ENCODE measurements at places on chromosomes 5 and 9. TPM values are rescaled to one million over a fixed set of nuclear protein-coding genes. Genes with fewer than 3 reads are reported as not detected.

DNA sequence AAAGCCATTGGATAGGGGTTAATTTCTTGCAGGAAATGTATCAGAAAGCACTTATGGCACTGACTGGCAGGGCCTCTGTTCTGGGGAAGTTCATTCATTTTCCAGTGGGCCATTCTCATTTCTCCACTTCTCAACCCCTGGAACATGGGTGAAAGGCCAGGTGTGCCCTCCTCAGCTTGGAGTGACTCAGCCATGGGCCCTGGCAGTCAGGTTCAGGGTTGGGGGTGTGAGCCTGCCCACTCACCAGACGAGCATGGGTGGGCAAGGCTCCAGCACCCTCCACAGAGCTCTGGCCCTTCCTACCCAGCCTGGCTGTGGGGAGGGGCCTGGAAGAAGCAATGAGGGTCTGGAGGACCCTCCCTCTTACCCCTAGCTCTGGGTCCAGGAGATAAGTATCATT is 174.4 kb downstream of the HSPA4 start:
- DNase-seq = no peak

DNA sequence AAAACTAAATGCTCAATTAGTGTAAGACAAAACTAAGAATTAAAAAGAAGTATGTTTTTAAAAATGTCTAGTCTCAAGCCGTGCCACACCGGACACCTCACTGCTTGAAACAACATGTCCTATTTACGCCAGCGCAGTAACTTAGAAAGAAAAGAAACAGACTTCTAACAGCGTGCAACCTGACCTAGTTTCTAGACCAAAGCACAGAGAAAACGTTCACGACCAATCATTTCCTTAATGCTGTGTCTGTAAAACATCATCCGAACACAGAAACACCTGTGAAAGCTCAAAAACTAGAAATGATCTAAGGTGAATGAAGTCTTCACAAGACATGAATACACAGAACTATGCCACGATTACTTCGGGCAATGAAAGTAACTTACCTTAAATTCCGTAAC is 4.0 kb downstream of the BRD9 start:
- no peak for DNase-seq

DNA sequence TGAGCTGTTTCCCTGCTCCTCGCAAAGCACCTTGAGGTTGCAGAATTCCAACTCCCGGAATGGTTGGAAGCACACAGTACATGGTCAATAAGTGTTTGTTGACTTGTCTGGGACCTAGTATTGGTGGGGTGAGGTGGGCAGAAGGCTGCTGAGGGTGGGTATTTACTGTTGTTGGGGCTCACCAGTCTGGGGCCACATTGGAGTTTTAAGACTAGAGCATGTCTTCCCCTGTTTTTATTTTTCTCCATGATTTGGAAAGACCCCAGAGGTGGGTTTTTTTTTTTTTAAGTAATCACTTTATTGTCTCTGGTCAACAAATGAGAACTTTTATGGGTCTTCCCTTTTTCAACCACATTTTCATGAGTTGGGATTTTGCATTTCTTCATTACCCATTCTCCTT is 55.1 kb downstream of the IRF1 start:
- DNase-seq = no peak

- DNase-seq = peak; percentile 14
Observed at GRCh38 chr5:111673891-111674626, 82.9 kb downstream of the NREP start.

GRCh38 chr9:7094052-7094451 is 336.3 kb downstream of the KDM4C start:
- DNase-seq = no peak

- DNase-seq = no peak
Observed at GRCh38 chr9:123562844-123563346, 206.9 kb downstream of the CRB2 start.

- DNase-seq = no peak
Observed at GRCh38 chr9:86324308-86324707, 29.9 kb downstream of the TUT7 start.

DNA sequence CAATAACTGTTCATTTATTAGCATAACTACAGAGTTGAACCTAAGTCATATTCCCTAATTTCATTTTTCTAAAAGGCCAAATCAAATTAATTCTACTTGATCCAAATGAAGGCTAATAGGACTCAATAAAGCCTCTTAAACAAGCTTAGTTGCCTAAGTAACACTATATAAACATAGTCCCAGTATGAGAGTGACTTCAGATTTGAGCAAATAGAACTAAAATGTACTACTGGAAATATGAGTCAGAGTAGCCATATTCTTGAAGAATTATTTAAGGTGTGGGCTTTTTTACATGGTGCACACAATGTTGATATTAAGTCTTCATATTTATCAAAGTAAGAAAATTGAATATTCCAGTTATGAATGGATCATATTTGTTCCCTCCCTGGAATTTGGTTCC is 872.3 kb downstream of the MAT2B start:
- no peak for DNase-seq

- DNase-seq = no peak
Observed at GRCh38 chr5:93954421-93955069, 213.1 kb upstream of the POU5F2 start.

GRCh38 chr9:74736646-74737045 is 151.1 kb downstream of the TRPM6 start:
- DNase-seq = no peak

- DNase-seq = no peak
Observed at GRCh38 chr5:157865781-157866180, 6.8 kb upstream of the CLINT1 start.

DNA sequence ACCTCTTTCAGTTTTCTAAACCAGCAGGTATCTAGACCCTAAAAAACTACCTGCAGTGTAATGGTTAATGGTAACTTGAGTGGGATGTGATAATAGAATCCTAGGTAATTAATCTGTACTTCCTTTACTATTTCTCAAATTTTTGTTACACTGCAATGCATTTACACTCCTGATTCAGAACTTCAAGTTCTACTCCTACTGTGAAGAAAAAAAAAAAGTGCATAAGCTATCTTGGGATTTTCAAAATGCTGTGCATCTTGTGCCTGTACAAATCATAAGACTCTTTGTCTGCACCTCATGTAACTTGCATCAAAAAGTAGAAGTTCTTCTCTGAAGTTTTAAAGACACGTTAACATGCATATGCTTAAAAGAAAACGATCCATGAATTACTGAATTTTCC is 554.1 kb downstream of the CETN3 start:
- DNase-seq = no peak

DNA sequence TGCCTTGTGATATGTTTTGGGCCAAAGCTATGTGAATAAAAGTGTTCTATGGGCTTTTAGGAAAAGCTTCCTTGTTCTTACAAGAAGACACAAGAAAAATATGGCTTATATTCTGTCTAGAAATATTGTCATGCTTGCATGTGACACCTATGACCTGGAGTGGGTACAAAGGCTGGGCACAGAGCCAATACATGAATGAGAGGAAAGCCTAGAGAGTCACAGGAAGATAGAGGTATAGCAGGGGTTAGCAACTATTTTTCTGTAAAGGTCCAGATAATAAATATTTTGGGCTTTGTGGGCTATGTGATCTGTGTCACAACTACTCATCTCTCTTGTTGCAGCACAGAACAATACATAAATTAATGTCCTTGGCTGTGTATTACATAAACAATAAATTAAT is 196.6 kb upstream of the CD180 start:
- no peak for DNase-seq

DNA sequence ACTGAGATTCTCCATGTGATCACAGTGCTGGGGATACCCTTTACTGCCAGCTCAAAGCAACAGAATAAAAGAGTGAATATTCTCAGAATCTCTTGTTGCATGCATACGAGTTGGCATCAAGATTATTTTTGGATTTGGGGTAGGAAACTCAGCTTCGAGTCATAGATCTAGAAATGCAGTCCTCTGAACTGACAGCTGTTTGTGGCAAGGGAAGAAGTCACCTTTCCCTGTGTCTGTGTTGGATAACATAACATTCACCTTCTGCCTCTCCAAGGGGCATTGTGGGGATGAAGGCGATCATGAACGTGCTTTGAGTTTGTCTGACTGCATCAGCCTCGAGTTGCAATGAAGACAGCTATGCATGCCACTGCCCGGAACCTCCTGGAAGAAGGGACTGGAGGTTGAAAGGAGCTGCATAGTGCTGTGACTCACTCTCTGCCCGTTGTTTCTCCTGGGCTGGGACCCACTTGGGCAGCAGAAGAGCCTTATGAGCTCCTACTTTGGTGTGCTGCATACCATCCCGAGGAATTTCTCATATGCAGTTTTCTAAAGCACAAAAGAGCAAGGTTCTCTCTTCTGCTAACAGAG is 231.7 kb downstream of the ARHGAP26 start:
- DNase-seq = no peak

GRCh38 chr5:143051244-143052058 is 281.3 kb downstream of the ARHGAP26 start:
- no peak for DNase-seq

DNA sequence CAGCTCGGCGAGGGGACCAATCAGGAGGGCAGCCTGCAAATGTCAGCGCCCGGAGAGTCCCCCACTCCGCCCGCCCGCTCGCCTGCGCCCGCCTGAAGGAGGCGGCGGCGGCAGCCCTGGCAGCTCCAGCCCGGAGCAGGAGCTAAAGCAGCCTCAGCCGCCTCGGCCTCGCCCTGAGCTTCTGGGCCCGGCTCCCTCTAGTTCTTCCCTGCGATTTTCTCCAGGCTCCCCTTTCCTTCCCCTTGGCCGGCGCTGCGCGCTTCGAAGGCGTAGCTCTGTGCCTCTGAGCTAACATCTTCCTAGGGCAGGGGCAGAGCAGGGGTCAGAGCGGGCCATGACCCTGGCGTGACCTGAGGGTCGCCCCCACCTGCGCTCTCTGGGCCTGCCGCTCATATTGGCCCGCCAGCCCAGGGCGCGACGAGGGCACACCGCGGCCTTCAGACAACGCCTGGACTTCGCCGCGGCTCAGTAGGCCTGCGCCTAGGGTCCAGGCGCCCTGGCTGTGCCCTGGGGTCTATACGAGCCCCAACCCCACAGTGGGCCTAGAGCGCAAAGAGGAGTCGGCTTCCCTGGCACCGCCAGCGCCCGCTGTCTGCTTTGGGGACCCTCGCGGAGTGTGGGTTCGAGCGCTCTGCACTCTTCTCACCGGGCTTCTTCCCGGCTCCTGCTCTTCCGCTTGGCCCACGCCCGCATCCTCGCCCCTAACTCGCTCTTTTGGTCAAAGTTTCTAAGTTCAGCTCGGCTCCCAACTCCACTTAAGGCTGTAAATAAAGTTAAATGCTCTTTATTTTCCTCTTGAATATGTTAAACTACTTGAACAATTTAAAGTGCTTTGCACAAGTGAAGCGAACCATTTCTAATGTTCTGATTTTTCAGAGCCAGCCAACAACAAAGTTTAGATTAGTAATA is 504 bp upstream of the OTP start:
- DNase-seq = no peak

DNA sequence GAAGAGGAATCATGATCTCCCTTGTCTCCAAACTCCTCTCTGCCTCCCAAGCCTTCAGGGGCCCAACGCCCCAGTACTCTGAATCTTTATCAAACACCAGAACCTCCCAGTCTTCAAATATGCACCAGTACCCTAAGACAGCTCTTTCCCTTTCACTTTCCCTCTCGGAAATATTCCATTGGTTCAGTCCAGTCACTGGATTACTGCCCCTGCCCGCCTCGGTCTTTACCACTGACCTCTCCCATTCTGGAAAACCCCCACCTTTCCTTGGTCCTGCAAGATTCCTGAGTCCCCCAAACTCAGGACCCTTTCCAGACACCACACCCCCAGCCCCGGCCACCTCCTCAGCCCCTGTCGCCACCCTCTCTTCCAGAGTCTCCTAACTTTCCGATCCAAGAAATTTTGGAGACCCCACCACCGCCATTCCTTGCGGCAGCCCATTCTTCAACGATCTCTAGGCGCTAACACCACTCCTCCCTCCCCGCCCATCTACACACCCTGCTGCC is 674 bp downstream of the C5orf15 start:
- DNase-seq = peak; percentile 83

GRCh38 chr9:126564128-126564527 is 49.6 kb upstream of the LMX1B start:
- DNase-seq = no peak

DNA sequence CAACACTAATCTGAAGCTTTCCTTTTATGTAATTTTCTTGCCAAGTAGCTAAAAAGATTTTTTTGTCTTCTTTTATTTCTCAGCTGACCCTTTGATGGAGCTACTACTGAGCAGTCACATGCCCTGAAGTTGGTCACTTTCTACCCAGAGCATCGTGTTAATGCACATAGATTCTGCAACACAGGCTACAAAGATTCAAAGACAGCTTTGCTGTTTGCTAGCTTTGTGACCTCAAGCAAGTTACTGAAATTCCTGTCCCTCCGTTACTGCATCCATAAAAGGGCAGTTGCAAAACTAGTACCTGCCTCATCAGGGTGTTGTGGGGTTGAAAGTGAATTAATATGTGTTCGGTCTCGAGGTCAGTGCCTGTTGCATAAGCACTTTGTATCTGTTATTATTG is 179.9 kb downstream of the GAS1 start:
- DNase-seq = no peak

DNA sequence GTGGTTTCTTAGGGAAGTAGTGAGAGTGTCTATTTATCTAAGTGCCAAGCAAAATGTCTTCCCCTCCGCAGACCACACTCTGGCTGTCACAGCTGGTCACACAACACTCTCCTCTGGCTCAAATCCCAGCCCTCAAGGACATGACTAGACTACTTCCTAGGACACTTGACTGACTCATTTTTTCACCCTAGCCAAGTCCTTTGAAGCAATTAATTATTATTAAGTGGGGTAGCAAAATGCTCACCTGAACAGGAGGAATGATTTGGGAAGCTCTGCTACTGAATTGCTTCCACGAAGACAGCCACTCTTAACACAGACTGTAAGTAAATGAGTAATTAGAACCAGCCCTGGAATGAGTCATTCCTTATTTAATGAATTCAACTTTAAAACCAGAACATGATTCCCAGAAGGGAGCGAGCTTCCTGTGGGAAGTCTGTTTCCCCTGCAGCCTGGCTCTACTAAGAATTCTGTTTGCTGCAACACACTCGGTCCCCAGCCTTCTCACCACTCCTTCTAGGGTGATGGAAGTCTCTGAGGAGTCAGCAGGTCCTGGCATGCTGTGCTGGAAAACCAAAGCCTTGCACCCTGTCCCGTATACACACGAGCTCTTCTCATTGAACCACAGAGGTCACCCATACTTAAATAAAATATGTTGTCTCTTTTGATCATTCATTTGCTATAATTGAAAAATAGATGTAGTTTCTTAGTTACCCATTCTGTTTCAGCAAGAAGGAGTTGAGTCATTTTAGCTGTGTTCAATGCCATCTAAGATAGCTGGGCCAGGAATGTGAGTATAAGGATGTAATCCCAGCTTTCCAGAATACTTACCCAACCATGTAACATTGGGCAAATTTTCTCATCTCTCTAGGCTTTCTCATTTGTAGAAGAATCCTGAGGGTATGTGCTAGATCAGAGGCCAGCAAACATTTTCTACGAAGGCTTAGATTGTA is 218.6 kb upstream of the RASEF start:
- peak; percentile 72 for DNase-seq

GRCh38 chr5:131769336-131769735 is 27.5 kb downstream of the FNIP1 start:
- DNase-seq = no peak

The TMOD1 gene
- total RNA-seq = 68.4 TPM

The CEL gene
- 0.42 TPM for total RNA-seq

The GPX8 gene
- 9.0 TPM for total RNA-seq

The RANBP3L gene
- 2.8 TPM for total RNA-seq

The PCDHA1 gene
- total RNA-seq = not detected

The CTNND2 gene
- total RNA-seq = 1.3 TPM

The TRIM14 gene
- total RNA-seq = 14.9 TPM

The AIF1L gene
- total RNA-seq = 15.7 TPM

The GABRB2 gene
- 1.1 TPM for total RNA-seq

The RLN1 gene
- total RNA-seq = not detected
